ENCODE measurements at places on chromosomes 6 and 20. TPM values are rescaled to one million over a fixed set of nuclear protein-coding genes. Genes with fewer than 3 reads are reported as not detected.

Gene SCRT2
- not detected for total RNA-seq

Gene PROCR
- 1.4 TPM for total RNA-seq

Gene IL22RA2
- total RNA-seq, result not detected

Gene ZNF391
- 1.7 TPM for total RNA-seq

Gene NOTCH4
- 0.66 TPM for total RNA-seq

Gene RBM24
- total RNA-seq, result 1.2 TPM

Gene HLA-DOB
- not detected for total RNA-seq

Gene RAD21L1
- total RNA-seq, result not detected

Gene IYD
- 0.46 TPM for total RNA-seq

Gene CALHM4
- not detected for total RNA-seq

Gene CLIC5
- total RNA-seq, result not detected

Gene TSHZ2
- total RNA-seq, result not detected

Gene BPI
- not detected for total RNA-seq

Gene ZBTB12
- 6.0 TPM for total RNA-seq

Gene DZANK1
- total RNA-seq, result 1.4 TPM

Gene ASIP
- not detected for total RNA-seq

Gene ZBTB2
- total RNA-seq, result 22.8 TPM

Gene RTF2
- 202 TPM for total RNA-seq

Gene FAM83C
- total RNA-seq, result 0.07 TPM

Gene OR12D3
- not detected for total RNA-seq

Gene SYCP2
- 0.25 TPM for total RNA-seq

Gene ADGB
- not detected for total RNA-seq

Gene CHRNA4
- not detected for total RNA-seq

Measured in HepG2 (cell line).